ENCODE measurements at places on chromosomes 3 and 15.

GRCh38 chr3:16399473-16399872, 114.0 kb downstream of the RFTN1 start:
- DNase-seq = no peak

DNA sequence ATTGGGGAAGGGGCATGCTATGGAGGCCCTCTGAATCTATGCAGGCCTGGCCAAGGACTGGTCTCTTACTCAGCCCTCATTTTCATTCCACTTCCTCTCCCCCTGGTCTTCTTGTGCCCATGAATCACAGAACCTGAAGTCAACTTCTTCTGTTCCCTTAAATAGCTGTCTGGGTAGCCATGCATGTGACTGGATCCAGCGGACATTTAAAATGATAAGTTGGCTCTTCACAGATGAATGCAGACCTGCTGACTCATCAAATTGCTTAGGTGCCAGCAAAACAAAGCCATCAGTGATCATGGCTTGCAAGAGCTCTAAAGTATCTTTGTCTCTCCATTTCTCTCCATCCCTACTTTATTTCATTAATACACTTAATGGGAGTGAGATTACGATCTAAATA, 90.1 kb upstream of the CADPS start:
- DNase-seq = no peak

- no peak for DNase-seq
Measured at GRCh38 chr15:78925956-78926743, 18.7 kb downstream of the CTSH start.

DNA sequence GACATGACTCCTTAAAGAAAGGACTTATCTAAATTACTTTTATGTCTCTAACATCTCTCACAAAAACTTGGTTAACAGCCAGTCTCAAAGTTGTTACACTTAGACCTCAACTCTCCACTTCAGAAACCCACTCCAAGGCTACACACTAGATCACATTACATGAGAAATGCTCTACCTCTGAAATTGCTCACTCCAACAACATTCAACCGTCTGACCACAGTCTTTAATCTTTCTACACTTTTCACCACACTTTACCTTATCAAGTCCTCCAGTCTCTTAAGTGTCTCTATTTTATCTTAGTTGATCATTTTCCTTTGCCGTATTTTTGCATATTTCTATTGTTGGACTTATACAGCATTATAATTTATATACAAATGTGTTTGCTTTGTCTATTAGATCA, 5.8 kb downstream of the SLC12A6 start:
- peak; percentile 74 for DNase-seq

DNA sequence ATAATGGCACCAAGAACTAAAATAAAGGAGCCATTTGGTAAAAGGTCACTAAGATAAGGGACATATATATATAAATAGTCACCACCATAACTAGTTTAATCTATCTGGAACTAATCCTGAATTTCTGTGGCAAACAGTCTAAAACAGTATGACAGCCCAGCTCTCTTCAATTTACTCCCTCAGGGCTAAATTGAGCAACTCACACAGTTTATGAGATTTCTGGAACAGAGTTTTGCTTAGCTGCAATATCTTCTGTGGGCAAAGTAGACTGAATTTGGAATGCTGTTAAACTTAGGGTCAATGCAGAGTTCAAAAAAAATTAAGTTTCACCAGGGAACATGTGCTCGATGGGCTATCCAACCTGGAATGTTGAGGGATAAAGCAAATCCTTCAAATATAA, 70.1 kb upstream of the VEPH1 start:
- no peak for DNase-seq

GRCh38 chr3:194203482-194204041, 67.6 kb downstream of the HES1 start:
- peak; percentile 47 for DNase-seq

- DNase-seq = no peak
Measured at GRCh38 chr3:124986192-124987143, 51.9 kb upstream of the MUC13 start.

GRCh38 chr3:3448468-3448867, 269.0 kb upstream of the CRBN start:
- no peak for DNase-seq

DNA sequence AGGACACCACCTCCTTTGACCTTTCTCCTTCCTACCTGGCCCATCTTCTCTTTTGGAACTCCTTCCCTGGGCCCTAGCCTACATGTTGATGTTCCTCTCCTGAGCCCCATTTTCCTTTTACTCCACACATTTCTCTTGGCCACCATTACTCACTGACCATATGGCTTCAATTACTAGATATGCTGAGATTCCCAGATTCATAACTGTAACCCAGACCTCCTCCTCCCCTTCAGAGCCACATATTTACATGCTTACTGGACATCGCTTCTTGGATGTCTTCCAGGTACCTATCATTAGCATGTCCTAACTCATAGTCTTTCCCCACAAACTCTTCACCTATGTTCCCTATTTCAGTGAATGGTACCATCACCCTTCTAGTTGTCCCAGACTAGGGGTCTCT, 24.4 kb upstream of the TRIM59 start:
- no peak for DNase-seq

GRCh38 chr15:35876762-35877161, 330.8 kb upstream of the DPH6 start:
- DNase-seq = no peak

GRCh38 chr15:71647487-71647808, 162.9 kb upstream of the NR2E3 start:
- DNase-seq = no peak

DNA sequence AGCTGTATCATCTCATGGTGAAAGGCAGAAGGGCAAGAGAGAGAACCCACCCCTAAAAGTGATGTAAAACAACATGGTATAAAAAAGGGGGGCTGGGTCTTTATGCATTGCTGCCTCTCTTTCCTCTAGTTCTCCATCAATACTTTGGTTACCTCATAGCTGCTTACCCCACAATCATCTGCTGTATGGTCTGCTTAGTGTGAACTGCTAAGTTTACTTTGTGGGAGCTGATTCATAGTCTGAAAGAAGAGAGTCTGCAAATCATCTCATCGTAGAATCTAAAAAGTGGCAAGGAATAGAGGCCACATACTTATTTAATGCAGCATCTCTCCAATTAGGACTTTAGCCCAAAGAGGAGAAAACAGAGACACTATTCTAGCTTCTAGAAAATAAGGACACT, 546.8 kb downstream of the GBE1 start:
- no peak for DNase-seq

GRCh38 chr15:38708672-38709180, 144.1 kb upstream of the RASGRP1 start:
- no peak for DNase-seq

DNA sequence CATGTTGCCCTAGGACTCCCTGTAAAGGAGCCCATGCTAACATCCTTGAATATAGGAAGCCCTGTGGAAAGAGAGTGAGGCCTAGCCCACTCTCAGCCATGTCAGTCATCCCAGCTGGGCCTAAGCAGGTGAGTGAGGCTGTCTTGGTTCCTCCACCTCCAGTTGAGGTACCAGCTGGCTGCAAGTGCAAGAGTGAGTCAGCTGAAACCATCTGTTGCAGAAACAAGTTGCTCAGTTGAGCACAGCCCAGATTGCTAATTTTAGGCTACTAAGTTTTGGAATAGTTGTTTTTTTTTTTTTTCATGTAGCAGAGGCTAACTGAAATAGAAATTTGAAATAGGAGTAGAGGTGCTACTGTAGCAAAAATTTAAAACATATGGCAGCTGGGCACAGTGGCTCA, 43.7 kb upstream of the ADPGK start:
- DNase-seq = no peak

GRCh38 chr15:93126599-93126998, 37.6 kb upstream of the RGMA start:
- no peak for DNase-seq

- DNase-seq = no peak
Measured at GRCh38 chr3:23252122-23252521, 49.0 kb downstream of the UBE2E2 start.

DNA sequence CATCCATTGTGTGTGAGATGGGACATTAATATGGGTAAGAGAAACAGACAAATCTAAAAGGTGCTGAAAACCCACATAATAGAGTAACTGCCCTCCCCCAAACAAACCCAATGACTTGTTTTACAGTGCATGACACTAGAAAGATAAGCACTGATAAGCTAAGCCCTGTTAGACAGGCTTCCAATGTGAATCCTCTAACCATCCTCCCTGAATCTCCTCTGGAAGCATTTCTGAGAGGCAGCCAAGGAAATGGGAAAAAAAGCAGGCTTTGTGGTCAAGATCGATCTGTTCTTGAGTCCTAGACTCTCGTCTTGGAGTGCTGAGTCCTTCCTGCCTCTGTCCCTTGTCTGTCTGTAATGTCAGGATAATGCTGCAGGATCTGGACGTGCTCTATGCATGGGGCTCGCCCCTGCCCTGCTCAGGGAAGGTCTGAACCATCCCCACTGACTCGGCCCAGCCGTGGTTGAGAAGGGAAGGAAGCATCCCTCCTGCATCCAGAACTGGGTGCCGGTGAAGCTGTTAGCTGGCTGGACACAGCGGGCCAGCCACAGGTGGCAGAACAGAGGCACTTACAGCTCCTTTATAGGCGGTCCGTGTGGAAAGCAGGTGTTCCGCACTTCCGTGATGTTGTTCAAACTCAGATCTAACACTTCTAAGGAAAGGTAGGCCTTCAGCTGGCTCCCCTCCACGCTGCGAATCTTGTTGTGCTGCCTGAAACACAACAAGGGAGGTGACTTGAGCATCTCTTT, 84.1 kb downstream of the LRIG1 start:
- DNase-seq = no peak

GRCh38 chr3:33218446-33219174, at the start of gene SUSD5:
TSS of gene SUSD5 (minus strand) at chr3:33218810. CDS start at chr3:33218797, 13 bp downstream.
- DNase-seq = no peak

GRCh38 chr3:87801409-87801808, 257.4 kb downstream of the CGGBP1 start:
- DNase-seq = no peak

- DNase-seq = no peak
Measured at GRCh38 chr3:24589931-24590880, 95.6 kb upstream of the THRB start.

DNA sequence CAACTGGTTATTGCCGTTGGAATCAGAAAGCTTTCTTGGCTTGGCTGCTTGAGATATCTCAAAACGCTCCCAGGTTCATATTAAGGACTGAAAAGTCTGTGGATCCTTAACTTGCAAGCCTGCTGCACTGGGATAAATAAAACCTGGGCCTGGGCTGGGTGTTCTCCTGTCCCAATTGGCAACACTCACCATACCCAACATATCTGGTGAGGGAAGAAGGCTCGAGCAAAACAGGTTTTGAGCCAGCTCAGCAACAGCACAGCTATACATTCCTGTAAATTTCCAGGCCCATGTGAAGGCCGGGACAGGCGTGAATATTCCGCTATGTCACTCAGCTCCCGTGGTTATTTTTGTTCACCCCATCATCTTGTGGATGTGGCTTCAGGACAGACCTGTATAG, 169.0 kb upstream of the BCL6 start:
- no peak for DNase-seq

DNA sequence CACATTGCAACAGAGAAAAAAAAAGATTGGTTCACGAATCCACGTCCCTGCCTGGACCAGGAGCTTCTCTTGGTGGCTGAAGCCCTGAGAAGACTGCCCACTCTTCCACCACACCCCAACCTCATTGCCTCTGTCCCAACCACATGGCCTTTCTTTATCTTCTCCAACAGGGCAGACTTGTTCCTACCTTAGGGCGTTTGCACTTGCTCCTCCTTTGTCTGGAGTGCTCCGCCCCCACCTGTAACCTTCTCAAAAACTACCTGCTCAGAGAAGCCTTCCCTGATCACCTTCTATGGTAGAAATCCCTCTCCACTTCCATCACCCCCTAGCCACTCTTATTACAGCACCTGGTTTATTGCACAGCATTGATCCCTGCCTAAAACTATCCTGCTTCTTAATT, 64.7 kb downstream of the ITGA11 start:
- DNase-seq = no peak

DNA sequence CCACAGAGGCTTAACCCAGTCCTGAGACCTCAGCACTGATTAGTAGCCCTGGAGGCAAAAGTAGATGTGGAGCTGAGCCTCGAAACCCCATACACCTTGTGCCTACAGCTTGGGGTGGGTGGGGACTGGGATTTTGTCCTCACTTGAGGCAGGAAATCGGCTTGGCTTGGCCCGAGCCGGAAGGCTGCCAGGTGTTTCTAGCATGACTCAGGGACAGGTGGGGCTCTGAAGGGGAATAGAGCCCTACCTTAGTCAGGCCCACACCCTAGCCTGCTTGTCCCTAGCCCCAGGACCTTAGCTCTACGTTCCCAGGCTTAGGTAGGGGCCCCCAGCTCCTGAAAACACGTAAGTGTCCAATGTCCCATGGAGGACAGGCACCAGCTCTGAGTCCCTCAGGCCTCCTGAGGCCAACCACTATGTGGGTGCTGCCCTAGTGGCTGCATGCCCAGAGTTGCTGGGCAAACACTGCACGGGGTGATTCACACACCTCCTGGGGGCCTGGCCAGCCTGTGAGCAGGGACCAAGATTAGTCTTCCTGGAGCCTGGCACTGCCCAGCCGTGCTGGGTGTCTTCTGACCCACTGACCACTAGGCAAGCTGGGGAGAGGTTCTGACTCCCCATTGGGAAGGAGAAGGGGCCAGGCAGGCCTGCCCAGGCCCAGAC, 3.1 kb downstream of the MST1R start:
- no peak for DNase-seq

Measured in CD8-positive, alpha-beta T cell (primary cell).